ENCODE measurements at places on chromosomes 1 and 21.
A peak's percentile ranks its signal among the peaks of the same experiment; 100 is the strongest.

DNA sequence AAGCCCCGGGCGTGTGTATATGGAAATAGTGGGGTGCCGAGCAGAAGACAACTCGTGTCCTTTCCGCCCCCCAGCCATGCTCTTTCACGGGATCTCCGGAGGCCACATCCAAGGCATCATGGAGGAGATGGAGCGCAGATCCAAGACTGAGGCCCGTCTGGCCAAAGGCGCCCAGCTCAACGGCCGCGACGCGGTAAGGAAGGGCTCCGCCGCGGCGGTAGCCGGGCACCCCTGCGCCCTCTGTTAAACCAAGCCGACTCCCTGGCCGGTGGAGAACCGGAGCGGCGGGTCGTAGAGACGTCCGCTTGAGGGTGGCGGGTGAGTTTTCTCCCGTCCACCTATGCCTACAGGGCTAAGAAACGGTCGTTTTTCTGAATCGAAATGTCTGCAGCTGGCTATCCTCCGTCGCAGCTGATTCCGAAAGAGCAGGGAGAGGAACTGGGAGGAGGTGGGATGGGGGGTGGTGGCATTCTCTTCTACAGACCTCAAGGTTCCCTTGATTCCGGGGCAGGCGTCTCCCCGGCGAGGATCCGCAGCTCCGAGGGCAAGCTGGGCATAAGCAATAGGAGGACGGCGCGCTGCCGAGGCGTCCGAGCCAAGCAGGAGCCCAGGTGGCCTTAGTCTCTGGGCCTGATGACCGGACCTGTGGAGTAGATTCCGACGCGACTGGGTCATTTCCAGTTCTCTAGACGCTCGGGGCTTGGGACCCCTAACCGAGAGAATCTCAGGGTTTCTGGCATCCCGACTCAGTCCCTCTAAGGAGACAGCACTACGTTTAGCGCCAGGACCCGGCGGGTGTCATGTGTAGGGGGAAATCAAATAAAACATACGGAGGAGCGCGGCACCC is 856 bp downstream of the LHX9 start:
- DNase-seq = peak; percentile 32

DNA sequence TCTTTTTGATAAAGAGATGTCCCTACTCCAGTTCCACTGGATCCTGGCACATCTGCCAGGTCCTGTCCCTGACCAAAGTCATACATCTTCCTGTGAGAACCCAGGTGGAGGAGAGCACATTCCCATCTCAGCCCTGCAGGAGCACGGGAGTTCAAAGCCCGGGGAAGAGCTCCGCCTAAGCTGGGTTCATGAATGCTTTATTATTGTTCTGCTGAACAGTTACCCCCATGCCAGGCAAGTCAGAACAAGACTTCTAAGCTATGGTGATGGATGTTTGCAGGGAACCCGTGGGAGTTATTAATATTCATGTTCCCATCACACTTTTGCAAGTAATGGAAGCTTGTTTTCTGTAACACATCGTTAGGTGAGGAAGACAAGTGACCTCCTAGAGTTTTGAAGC is 62.9 kb downstream of the SEC16B start:
- no peak for DNase-seq

GRCh38 chr1:24726741-24727140 is 18.5 kb upstream of the CLIC4 start:
- DNase-seq = no peak

- DNase-seq = no peak
Measured at GRCh38 chr1:10975567-10976326, 36.7 kb upstream of the TARDBP start.

- no peak for DNase-seq
Measured at GRCh38 chr1:209611771-209612570, 28.5 kb downstream of the CAMK1G start.

GRCh38 chr1:121519042-121519755 is 334.4 kb downstream of the SRGAP2C start:
- DNase-seq = peak; percentile 90

Measured in activated CD4-positive, alpha-beta T cell treated with anti-CD3 and anti-CD28 coated beads, Interleukin-2, amount 50 U/mL, for 48 hours (primary cell).